ENCODE measurements at places on chromosomes 4 and X. TPM values are rescaled to one million over a fixed set of nuclear protein-coding genes. Genes with fewer than 3 reads are reported as not detected.

Gene PLXNB3
- total RNA-seq = 3.7 TPM

Gene MSN
- 304 TPM for total RNA-seq

Gene AGA
- total RNA-seq = 19.4 TPM

Gene KCNE5
- 0.13 TPM for total RNA-seq

Gene SERTM2
- not detected for total RNA-seq

Gene F8A2
- total RNA-seq = not detected

Gene PDLIM3
- total RNA-seq = 0.10 TPM

Gene GAGE12H
- total RNA-seq = not detected

Gene RTL5
- 2.5 TPM for total RNA-seq

Gene GAK
- total RNA-seq = 52.5 TPM

Gene MEPE
- total RNA-seq = not detected

Gene GPRASP3
- 4.9 TPM for total RNA-seq

Gene MAGEH1
- 6.9 TPM for total RNA-seq

Gene NWD2
- total RNA-seq = not detected

Gene ZFP42
- not detected for total RNA-seq

Gene FGG
- 4.1 TPM for total RNA-seq

Gene MTTP
- total RNA-seq = 0.07 TPM

Gene GLRA2
- not detected for total RNA-seq

Gene PPP1R3F
- total RNA-seq = 3.7 TPM

Gene CLTRN
- total RNA-seq = 0.90 TPM

Gene MAP3K15
- 2.0 TPM for total RNA-seq

Gene TEX13B
- not detected for total RNA-seq

Gene AP1AR
- 13.8 TPM for total RNA-seq

Gene TNMD
- total RNA-seq = not detected

Gene KLB
- total RNA-seq = 0.15 TPM

Gene SMARCAD1
- 16.1 TPM for total RNA-seq

Gene PDGFC
- total RNA-seq = 3.4 TPM

Gene LRIT3
- total RNA-seq = 0.06 TPM

Gene FREM3
- not detected for total RNA-seq

Gene IRS4
- not detected for total RNA-seq

Gene KLF8
- total RNA-seq = not detected

Gene CHST7
- total RNA-seq = 18.5 TPM

Gene CACNA1F
- not detected for total RNA-seq

Gene ADH1A
- total RNA-seq = not detected

Gene CPZ
- total RNA-seq = 0.33 TPM

Gene MRPS18C
- 40.4 TPM for total RNA-seq

Gene LRAT
- total RNA-seq = 0.07 TPM

Gene FHDC1
- total RNA-seq = 0.47 TPM

Gene ADGRL3
- total RNA-seq = 0.03 TPM

Gene PCDH7
- 0.11 TPM for total RNA-seq

Gene GNRHR
- total RNA-seq = not detected

Gene BEX1
- total RNA-seq = not detected

Gene TMEM31
- not detected for total RNA-seq

Gene S100G
- not detected for total RNA-seq

Gene COX7B2
- not detected for total RNA-seq

Gene CDKN2AIP
- total RNA-seq = 11.1 TPM

Gene RIPPLY1
- 0.08 TPM for total RNA-seq

Gene PCYT1B
- not detected for total RNA-seq

Gene TMEM271
- total RNA-seq = not detected

Gene SORCS2
- 4.7 TPM for total RNA-seq

Gene KCTD8
- not detected for total RNA-seq

Gene KDR
- not detected for total RNA-seq

Gene OTC
- not detected for total RNA-seq

Gene LONRF3
- 3.2 TPM for total RNA-seq

Gene KIF4A
- total RNA-seq = 23.3 TPM

Gene CLDN2
- total RNA-seq = 8.7 TPM

Gene DCAF4L1
- total RNA-seq = 0.11 TPM

Gene SRPK3
- total RNA-seq = 0.08 TPM

Gene PABPC1L2B
- total RNA-seq = not detected
